ENCODE measurements at places on chromosomes 6 and 20.

- DNase-seq = no peak
These were observed 178.3 kb upstream of the FOXA2 start for GRCh38 chr20:22762576-22763256.

GRCh38 chr20:53399592-53400335, 193.9 kb downstream of the ZNF217 start:
- no peak for DNase-seq

- DNase-seq = no peak
These were observed 98.9 kb downstream of the TBC1D7 start for GRCh38 chr6:13229205-13230085.

DNA sequence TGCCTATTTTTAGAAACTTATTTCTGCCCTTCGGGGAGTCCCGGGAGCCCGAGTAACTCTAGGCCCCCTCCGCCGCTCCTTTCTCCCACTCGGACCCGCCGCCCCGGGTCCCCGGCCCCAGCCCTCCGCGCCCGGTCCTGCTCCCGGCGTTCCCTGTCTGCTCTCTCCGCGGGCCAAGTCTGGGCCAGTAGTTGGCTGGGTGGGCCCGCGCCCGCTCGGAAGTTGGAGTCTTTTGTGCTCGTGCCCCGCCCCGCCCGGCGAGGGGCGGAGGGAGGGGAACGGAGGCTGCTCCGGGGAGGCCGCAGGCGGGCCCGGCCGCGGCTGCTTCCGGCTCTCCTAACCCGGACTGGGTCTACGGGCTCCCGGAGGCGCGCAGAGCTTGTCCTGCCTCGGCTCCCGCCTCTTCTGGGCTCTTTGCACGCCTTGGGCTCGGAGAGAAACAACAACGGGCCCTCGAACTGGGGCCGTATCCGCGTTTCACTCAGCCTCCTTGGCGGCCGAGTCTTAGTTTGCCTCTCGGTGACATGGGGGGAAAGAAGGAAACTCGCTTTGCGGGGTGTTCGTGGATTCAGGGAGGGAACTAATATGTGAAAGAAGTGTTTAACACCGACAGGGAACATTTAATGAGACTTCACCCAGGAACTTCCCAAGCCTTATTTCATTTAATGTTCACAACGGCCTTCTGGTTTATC, 657 bp downstream of the RALY start:
- DNase-seq = peak; percentile 89

GRCh38 chr6:144066741-144067484, 28.5 kb downstream of the SF3B5 start:
- no peak for DNase-seq

- DNase-seq = peak; percentile 15
These were observed 88.4 kb downstream of the HACE1 start for GRCh38 chr6:104771258-104771832.

- DNase-seq = no peak
These were observed 192.8 kb downstream of the CLIC5 start for GRCh38 chr6:45822873-45823272.

GRCh38 chr20:15059438-15059837, 722.0 kb upstream of the FLRT3 start:
- DNase-seq = peak; percentile 51

DNA sequence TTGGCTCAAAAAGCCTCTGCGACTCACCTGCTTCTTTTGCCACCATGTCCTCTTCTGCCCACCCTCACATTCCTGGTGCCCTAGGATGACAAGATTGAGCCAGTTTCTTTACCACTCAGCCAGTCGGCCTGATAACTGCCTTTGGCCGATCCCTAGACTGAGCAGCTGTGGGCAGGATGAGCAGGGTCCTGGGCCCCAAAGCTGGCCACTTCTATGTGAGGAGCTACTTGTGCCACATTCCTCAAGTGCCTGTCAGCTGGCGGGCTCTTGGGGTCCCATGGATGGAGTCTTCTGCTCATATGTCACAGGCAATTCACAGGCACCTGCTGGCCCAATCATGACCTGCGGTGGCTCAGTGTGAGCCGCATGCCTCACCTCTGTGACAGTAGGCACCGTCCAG, 16.5 kb downstream of the DYNLRB1 start:
- no peak for DNase-seq

- DNase-seq = no peak
These were observed 162.5 kb downstream of the CDH4 start for GRCh38 chr20:61414455-61414991.

DNA sequence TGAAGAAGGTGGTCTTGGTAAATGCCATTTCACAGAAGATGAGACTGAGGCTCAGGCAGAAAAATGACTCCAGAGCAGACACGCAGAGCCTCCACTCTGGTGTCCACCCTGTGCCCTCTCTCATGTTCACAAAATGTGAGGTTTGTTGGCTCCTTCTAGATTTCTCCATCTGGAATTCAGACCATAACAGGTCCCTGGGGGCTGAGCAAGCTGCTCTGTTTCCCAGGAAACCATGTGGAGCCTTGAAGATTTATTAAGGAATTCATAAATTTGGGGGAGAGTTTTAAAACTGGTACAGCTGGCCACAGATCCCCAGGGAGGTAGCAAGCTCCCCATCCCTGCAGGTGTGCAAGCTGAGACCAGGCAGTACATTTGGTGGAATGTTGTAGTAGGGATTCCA, 38.8 kb upstream of the SIRPA start:
- peak; percentile 17 for DNase-seq

GRCh38 chr6:56259234-56260077, 12.1 kb upstream of the COL21A1 start:
- DNase-seq = no peak

- no peak for DNase-seq
These were observed 35.6 kb downstream of the TTLL9 start for GRCh38 chr20:31906001-31906400.

Measured in muscle of back (tissue), 13 donors.